Right ventricle myocardium inferior (tissue), 1 donor: ENCODE measurements at places on chromosomes 2 and 18.

- no peak for DNase-seq
Observed at GRCh38 chr2:110674620-110675555, 3.0 kb downstream of the BUB1 start.

DNA sequence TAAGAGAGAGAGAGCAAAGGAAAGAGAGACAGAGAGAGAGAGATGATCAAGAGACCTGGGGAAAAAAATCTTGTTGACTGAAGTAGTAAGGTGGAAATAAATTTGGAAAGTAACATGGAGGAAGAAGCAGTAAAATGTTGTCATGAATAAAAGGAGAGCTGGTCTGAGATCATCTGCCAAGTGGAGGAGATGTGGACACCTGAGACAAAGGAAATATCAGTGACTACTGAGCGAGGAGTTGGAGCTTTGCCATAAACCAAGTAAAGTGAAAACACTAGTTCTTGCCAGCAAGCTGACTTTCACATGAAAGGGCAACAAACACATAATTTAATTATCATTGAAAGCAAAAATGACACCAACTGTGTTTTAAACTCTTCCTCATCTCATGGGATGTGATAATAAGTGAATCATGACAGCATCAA lies 49.0 kb upstream of the DSG1 start:
- DNase-seq: no peak

DNA sequence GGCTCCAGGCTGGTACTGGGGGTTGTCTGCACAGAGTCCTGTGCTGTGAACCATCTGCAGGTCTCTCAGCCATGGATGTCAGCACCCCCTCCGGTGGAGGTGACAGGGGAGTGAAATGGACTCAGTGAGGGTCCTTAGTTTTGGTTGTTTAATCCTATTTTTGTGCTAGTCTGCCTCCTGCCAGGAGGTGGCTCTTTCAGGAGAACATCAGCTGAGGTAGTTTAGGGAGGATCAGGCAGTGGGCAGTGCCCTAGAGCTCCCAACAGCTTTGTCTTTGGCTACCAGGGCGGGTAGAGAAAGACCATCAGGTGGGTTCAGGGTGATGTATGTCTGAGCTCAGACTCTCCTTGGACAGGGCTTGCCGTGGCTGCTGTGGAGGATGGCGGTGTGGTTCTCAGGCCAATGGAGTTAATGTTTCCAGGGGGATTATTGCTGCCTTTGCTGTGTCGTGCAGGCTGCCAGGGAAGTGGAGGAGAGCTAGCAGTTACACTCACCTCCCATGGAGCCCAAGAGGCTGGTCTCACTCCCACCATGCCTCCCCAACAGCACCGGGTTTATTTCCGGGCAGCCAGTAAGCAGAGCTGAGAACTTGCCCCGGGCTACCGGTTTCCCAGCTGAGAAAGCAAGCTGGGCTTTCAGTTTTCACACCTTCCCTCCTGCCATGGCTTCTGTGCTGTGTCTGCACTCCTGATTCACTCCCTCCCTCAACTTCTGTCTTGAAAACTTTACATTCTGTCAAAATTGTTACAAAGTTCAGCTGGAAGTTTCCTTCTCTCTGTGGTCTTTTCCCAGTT lies 563.4 kb downstream of the XIRP2 start:
- no peak for DNase-seq

GRCh38 chr2:101081375-101081907 lies 69.7 kb downstream of the TBC1D8 start:
- DNase-seq: no peak

DNA sequence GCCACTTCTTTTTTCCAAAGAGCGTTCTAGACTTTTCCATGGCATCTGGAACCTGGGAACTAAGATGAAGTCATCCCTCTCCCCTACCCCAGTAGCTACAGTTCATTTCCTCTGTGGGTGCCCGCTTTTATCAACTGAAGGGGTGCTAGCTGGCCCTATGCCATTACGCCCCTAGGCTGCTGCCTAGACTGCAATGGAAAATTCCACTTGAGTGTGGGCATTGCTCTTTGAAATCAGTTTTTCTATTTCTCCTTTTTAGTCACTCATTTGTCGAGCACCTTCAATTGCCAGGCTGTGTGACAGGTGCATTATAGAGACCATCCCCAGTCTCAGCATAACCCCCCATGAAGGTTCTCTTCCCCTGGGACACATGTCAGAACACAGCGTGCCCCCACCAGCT lies 7.3 kb downstream of the TEX51 start:
- DNase-seq: no peak
